ENCODE measurements at places on chromosomes 1 and 21.

DNA sequence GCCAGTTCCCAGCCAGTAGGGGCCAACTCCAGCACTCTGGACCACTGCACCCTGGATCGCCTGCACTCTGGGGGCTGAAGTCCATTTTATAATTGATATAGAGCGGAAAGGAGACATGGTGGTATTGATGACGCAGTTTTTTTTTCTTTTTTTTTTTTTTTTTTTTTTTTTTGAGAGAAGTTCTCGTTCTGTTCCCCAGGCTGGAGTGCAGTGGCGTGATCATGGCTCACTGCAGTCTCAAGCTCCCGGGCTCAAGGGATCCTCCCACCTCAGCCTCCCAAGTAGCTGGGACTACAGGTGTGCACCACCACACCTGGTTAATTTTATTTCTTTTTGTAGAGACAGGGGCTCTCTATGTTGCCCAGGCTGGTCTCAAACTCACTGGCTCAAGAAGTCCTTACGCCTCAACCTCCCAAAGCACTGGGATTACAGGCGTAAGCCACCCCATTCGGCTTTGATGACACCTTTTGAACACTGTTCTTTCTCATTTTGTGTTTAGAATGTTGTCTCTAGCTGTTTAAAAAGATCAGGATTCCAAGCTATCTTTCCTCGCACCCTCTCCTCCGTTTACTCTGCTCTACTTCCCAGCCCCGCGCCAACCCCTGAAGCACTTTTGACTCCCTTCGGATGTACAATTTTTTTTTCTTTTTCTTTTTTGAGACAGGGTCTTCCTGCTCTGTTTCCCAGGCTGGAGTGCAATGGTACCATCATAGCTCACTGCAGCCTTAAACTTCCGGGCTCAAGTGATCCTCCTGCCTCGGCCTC is 960 bp downstream of the MX2 start:
- DNase-seq = no peak

GRCh38 chr1:30447080-30447479 is 276.3 kb downstream of the MATN1 start:
- DNase-seq = no peak

GRCh38 chr1:100708476-100709062 is 11.0 kb upstream of the VCAM1 start:
- no peak for DNase-seq

GRCh38 chr1:58670181-58670580 is 29.7 kb downstream of the MYSM1 start:
- DNase-seq = no peak

- DNase-seq = no peak
Observed at GRCh38 chr1:16351456-16351993, 755 bp downstream of the FBXO42 start.

- no peak for DNase-seq
Observed at GRCh38 chr1:174890024-174890423, 109.7 kb upstream of the CACYBP start.

DNA sequence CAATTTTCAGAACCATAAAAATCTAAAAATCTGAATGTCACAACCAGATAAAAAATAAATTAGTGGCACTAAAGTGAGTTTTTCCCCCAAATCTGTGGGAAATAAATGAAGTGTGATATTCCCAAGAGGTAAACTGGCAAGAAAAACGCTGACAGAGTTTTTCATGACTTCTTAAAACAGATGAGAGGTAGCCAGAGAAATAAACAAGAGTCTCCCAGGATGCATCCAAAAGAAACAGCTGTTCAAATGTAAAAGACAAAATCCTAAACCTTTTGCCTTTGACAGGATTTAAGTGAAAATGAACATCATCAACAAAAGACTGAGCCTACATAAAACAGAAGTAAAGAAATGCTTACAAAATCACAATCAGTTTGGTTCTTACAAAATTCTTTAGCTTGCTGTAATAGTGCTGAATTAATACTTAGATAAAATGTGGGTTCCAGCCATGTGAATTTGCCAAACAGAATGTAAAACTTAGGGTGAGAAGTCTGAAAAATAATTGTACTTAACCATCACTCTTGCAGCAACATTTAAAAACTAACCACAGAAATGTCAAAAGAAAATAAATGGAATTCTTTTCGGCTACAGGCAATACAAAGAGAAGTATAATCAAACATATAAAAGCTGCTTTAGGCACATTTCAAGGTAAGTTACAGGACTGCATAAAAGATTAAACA is 133.6 kb downstream of the EIF4G3 start:
- no peak for DNase-seq

GRCh38 chr1:21742578-21742977 is 40.4 kb downstream of the USP48 start:
- no peak for DNase-seq

- peak; percentile 48 for DNase-seq
Observed at GRCh38 chr1:91689641-91690481, 189.2 kb downstream of the CDC7 start.

DNA sequence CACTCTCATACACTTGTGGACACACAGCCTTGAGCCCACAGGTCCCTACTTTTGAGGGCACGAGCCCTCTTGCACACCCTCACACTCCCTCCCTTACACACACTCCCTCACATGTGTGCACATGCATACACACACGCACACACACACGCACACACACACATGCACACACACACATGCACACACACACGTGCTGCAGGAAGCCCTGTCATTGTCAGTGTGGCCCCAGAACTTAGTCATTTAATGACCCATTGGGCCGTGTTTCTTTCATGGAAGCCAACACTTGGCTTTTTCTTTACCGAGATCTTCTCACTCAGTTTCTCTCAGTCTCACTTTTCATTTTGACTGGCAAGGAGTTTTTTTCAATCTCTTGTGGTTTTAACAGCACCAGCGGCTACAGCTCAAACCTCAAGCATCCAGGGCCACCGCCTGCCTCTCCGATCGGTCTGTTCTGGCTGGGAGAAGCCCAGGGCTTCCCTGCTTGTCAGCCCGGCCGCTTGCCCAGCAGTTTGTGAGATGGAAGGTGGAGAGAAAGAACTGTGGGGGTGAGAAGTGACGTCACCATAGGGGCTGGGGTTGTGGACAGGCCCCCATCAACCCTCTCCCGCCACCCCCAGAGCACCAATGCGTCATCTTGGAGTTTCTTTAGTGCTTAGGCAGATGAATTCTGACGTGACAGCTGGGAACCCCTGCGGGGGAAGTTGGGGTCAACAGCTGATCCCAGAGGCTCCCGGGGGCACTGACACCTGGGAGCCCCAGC is 15.8 kb upstream of the TNFRSF8 start:
- no peak for DNase-seq

GRCh38 chr1:189834813-189835212 is 642.9 kb downstream of the BRINP3 start:
- no peak for DNase-seq

GRCh38 chr1:6260433-6260934 is 414 bp downstream of the GPR153 start:
- no peak for DNase-seq

DNA sequence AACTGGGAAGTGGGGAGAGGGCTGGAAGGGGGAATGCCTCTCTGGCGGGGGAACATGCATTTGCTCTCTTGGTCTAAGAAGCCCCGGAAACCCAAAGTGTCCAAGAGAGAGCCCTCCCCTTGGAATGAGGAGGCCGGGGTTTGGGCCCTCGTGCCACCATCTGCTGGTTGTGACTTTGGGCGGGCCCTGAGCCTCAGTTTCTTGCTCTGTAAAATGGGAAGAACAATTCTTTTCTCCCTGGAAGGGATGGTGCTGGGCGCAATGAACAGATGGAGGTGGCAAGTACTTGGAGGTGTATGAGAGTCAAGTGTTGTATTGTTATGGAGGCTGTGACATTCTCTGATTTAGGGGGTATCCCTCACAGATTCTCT is 69.9 kb upstream of the TARDBP start:
- no peak for DNase-seq

GRCh38 chr21:45027241-45028196 is 46.9 kb upstream of the ADARB1 start:
- no peak for DNase-seq

DNA sequence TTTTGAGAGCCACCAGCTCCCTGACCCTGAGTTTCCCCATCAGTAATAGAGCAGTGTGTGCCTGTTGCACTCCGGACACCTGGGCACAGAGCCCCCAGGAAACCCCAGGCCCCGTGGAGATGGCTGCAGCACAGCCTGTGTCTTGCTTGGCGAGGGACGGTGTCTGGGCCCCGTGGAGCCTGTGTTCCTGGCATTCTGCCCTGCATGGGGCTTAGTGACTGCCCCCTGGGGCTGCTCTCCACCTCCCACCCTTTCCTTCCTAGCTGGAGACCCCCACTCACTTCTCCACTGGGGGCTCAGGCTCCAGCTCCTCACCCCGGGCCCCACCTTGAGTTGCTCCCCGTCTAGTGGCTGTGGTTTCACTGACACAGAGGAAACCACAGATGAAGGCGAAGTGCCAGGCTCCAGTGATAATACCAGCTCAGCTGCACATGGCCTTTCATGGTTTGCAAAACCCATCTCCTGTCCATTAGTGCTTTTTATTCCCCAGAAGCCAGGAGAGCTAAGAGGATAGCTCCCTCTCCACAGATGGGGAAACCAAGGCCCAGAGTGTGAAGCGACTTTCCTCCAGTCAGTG is 39.4 kb downstream of the DMRTB1 start:
- no peak for DNase-seq

DNA sequence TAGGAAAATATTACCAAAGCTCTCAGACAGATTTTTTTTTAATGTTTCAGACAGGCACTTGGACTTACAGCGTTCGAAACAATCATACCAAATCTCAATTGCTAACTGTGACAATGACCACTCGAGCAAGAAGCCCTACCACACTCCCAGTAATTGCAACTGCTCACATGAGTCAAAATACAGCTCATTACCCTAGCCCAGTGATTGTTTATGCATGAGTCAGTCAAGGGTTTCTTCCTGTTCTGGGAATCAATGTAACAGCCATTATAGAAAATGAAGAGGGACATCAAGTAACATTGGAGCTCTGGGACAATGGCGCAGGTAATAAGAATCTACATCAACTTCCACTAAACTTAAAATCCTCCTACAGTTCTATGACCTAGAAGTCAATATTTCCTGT is 56.1 kb upstream of the SH3GLB1 start:
- no peak for DNase-seq

DNA sequence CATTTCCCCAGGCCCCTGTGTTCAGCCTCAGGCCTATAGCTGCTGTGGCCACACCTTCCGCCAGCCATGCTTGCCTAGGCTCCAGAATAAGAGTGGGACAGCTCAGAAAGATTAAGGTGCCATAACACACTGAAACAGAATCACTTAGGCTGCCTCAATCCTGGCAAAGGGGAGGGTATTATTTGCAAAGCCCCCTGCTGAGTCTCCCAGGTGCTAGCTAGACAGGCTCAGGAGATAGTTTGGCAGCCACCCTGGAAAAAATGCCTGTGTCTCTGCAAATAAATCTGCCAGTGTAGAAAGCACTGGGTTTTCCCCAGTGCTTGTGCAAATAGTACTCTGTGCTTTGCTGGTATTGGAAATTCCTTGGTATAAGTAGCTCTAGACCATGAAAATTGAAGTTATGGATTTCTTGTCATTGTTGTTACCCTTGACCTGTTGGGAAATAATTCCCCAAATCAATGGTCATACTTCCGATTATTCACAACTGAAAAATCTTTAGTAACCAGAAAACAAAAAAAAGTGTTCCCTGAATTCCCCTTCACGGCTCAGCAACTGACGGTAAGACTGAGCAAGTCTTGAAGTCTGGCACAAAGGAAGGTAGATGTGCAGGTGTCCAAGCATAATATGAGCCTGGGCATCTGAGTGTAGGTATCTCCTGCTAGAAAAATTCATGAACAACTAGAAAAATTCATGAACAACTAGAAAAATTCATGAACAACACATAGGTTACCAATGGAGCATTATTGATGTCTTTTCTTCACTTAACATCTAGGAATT is 56.9 kb downstream of the PROX1 start:
- no peak for DNase-seq

GRCh38 chr1:30242168-30242567 is 481.2 kb downstream of the MATN1 start:
- DNase-seq = no peak

- no peak for DNase-seq
Observed at GRCh38 chr1:3264456-3264855, 190.0 kb upstream of the ARHGEF16 start.

- DNase-seq = no peak
Observed at GRCh38 chr1:67634396-67634935, 50.5 kb upstream of the GADD45A start.

DNA sequence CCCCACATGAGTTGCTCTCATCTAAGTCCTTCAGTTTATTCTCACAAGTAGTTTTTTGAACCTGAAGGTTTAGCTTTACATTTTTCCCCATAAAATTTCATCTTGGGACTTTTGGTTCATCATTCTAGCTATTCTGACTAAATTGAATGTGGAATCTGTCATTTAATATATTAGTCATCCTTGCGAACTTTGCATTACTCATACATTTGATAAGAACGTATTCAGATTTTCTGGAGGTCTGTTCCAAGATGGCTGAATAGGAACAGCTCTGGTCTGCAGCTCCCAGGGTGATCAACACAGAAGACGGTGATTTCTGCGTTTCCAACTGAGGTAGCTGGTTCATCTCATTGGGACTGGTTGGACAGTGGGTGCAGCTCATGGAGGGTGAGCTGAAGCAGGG is 59.8 kb upstream of the CSF1 start:
- DNase-seq = no peak

DNA sequence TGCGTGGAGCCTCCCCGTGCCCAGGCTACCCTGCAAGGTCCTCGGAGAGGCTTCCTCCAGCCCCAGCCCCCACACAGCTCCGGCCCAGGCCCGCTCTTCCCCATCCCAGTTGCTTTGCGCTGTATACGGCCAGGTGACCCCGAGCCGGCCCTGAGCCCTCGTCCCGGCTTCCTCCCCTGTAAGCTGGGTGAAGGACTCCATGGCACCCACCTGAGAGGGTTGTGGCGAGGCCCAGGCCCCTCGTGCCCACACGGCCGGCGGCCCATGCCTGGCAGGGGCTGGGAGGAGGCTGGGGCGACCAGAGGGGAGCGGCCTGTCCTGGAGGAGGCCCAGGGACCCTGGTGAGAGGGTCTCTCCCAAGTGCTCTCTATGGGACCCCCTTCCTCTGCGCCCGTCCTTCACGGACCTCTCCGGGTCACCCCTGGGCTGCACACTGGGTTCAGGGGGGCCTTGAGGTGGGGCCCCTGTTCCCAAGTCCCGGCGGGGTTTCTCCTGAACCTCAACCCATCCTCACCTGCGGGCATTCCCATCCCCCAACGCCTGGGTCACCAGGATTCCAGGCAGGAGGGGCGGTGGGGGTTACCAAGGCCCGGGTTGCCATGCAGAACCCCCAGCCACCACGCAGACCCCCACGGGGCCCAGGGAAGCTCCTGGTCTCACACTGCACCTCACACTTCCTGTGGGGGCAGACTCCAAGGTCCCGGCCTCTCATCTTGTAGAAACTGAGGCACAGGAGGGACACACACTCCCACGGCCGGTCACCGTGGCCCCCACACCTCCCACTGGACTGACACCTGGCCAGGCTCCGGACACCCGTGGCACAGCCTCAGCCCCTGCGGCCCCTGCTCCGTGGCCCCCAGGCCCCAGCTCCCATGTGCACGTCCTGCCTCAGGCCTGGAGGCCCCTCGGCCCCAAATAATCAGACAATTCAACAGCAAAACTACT is 25.2 kb downstream of the COL6A1 start:
- DNase-seq = peak; percentile 20

All from uterus (tissue), 4 donors.